A172 (cell line): ENCODE measurements at places on chromosomes 2 and 18. TPM values are rescaled to one million over a fixed set of nuclear protein-coding genes. Genes with fewer than 3 reads are reported as not detected.

DNA sequence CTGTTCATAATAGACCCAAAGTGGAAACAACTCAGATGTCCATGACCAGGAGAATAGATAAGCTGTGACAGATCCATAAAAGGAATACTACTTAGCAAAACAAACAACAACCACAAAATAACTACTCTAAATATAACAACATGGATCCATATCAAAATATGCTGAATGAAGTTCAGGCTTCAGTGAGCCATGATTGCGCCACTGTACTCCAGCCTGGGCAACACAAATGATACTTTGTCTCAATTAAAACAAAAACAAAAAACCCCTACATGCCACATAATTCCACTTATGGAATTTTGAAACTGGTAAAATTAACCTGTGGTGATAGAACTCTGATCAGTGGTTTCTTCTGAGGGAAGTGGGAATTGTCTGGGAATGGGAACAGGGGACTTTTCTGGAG is 11.2 kb upstream of the MYO3B start:
- no peak for DNase-seq

- DNase-seq: no peak
Measured at GRCh38 chr2:74863802-74864248, 29.9 kb downstream of the HK2 start.

UGT1A8 gene
- total RNA-seq: not detected in 2 replicates

DNA sequence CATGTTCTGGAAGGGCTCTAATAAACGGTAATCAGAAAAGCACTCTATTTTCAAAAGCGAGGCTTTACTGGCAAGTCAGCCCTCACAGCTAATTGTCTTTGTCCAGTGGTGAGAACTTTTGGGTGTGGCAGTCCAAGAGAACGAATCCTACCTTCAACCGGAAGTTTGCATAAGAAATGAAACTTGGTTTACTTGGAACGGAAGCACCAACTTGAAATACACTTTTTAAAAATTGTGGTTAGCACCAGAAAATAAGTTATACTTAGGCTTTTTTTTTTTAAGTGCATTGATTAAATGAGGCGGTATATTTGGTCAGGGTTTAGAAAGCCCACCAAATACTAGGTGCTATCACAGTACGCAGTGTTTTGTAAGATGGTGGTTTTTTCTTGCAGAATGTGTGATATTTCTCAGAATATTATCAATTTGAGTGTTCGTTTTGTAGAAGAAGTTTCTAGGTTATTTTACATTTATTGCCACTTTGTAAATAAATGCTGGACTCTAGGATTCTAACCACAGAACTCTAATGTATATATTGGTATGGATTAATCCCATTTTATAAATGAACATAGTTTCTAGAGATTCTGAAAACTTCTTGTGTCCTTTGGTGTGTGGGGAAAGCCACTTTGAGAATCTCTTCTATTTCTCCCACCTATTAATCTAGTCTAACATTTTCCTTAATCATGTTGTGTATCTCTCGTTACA is 1.2 kb downstream of the MYL12A start:
- peak; percentile 67 for DNase-seq
